ENCODE measurements at places on chromosomes 7 and 10.
A peak's percentile ranks its signal among the peaks of the same experiment; 100 is the strongest.

DNA sequence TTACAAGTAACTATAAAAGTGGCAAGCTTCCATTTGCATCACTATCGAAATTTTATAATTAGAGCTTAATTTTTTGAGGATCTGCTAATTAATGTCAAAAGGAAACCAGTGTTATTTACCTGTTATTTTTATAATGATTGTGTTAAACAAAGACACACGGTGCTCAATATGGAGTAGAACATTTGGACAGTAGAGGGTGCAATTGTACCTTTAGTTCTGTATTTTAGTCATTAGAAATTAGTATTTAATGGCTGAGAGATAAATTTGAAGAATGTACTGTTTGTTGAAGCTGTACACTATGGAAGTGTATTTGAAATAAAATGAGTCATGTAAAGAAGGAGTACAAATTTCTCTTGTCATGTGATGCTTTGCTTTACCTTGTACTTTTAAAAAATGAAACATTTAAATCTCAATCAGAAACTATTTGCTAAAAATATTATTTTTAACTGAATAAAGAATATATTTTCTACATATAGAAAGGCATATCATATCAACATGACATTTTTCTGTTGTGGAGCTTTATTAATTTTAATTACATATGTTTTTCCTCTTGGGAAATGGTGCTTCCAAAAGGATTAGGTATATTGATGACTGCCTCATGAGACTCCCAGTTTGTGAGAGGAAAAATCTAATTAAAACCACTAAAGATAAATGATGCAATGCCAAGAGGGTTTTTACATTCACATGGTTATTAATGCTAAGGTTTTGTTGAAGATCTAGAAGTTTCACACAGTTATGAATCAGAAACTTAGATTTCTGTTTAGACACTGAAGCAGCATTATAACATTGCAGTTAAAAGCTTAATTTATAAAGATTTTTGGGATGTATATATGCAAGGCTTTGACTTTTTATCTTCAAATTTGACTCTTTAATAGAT lies 10.4 kb upstream of the PRKG1 start:
- DNase-seq: peak; percentile 37

DNA sequence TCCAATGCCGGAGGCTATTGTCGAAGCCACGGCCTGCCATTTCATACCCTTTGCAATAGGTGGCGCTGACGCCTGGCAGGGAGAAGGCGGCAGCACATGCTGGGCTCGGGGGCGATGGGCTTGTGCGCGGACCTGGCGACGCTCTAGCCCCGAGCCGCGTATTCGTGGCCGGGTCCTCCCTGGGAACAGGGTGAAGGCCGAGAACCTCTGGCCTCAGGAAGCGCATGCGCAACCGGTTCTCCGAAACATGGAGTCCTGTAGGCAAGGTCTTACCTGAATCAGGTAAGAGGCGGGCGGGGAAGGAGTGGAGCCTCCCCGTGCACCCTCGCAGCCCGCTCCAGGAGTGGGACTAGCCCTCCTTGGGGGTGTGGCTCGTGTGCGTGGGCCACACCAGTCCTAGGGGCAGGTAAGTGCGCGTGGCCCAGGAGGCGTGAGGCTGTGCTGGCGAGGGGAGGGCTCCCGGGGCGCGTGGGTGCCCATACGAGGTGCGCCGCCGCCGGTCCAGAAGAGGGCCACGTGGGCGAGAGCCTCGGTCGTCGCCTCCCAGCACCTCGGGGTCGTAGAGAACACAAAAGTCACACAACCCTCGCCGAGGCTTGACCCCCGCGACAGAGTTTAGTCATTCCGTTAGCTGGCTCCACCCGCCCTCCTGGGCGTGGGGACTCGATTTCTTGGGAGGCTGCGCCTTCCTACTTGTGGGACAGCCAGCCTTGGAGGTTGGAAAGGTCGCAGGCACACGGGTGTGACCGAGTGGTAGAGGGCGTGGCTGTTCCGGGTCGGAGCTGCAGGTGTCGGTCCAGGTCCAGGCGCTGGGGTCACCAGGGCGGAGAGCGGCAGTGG lies 5.6 kb upstream of the MEST start:
- no peak for DNase-seq

DNA sequence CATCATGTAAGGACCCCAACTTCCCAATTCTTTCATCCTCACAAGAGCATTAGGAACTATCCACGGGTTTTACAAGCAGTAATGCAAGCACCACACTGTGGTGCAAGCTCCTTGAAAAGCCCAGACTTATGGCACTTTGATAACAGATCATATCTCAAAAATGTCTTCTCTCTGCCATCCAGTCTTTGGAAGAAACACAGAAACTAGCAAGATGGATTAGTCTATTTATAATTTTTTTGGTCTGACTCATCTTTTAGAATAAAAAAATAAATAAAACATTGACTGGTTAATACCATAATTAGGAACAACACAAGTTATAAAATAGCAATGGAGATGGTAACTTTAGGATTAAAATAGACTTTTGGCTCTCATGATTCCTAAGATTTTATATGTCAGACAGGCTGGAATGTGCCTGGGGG lies 49.0 kb upstream of the CALD1 start:
- DNase-seq: peak; percentile 71

- no peak for DNase-seq
These were observed 261.1 kb downstream of the GATA3 start for GRCh38 chr10:8315619-8316021.

- DNase-seq: no peak
These were observed 169.5 kb downstream of the SNX13 start for GRCh38 chr7:17770710-17771375.

DNA sequence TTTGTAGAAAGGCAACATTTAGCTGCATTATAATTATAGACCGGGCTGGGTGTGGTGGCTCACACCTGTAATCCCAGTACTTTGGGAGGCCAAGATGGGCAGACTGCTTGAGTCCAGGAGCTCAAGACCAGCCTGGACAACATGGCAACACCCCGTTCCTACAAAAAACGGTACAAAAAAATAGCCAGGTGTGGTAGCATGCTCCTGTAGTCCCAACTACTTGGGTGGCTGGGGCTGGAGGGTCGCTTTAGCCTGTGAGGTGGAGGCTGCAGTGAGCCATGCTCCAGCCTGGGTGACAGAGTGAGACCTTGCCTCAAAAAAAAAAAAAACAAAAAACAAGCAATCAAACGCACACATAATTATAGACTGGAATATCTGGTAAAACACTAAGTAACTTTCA lies 5.0 kb downstream of the YWHAG start:
- DNase-seq: no peak

- DNase-seq: no peak
These were observed 4.5 kb downstream of the RBP4 start for GRCh38 chr10:93596539-93596938.

GRCh38 chr7:55005241-55005851 lies 13.5 kb upstream of the EGFR start:
- no peak for DNase-seq

GRCh38 chr10:97718178-97718577 lies 4.6 kb downstream of the MARVELD1 start:
- no peak for DNase-seq

DNA sequence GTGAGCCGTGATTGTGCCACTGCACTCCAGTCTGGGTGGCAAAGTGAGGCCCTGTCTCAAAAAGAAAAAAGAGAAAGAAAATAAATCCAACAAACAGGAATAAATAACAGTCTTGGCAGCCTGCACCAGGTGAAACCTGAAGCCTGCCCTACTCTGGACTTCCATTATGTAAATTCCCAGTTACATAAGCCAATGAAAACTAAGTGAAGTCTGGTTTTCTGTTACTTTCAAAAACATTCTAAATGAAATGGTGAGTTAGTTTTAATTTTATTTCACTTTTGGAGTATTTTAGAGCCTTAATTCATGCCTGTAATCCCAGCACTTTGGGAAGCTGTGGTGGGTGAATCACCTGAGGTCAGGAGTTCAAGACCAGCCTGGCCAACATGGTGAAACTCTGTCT lies 22.5 kb upstream of the HIBADH start:
- DNase-seq: no peak

- DNase-seq: no peak
These were observed 81.9 kb downstream of the BUB3 start for GRCh38 chr10:123236126-123236525.

GRCh38 chr10:44685220-44685619 lies 225.9 kb upstream of the TMEM72 start:
- DNase-seq: no peak

DNA sequence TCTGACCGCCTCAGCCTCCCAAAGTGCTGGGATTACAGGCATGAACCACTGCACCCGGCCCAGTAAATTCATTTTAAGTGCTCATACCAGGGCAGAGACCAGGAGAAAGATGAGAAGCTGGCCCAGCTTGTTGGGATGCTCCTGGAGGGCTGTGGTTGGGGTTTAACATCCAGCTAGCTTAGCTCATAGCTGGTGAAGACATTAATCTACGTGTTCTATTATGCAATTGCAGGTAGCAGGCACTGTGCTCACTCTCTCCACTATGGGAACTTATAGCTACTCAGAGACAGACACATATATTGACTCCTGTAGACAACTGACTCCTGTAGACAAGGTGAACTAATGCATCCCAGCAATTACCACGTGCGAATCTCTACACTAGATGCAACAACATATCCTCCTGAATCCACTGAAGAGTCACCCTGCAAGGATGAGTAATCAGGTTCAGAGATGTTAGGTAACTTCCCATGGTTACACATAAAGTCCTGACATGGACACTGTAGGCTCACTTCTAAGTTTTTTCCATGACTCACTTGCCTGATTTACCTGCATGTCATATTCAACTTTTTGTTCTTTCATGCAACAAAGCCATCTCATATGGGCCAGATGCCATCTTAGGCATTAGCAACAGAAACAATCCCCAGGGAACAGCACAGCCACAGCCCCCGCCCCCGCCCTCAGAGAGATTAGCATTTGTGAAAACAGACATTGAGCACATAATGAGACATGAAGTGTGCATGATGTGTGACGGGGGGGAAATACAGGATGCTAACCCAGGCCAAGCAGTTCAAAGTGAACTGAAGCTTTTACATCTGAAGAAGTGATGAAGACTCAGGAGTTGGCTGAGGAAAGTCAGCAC lies 37.2 kb downstream of the ERLIN1 start:
- DNase-seq: no peak

GRCh38 chr10:35042783-35043182 lies 47.4 kb downstream of the CUL2 start:
- no peak for DNase-seq

- DNase-seq: no peak
These were observed 13.0 kb downstream of the EN2 start for GRCh38 chr7:155470686-155471638.

DNA sequence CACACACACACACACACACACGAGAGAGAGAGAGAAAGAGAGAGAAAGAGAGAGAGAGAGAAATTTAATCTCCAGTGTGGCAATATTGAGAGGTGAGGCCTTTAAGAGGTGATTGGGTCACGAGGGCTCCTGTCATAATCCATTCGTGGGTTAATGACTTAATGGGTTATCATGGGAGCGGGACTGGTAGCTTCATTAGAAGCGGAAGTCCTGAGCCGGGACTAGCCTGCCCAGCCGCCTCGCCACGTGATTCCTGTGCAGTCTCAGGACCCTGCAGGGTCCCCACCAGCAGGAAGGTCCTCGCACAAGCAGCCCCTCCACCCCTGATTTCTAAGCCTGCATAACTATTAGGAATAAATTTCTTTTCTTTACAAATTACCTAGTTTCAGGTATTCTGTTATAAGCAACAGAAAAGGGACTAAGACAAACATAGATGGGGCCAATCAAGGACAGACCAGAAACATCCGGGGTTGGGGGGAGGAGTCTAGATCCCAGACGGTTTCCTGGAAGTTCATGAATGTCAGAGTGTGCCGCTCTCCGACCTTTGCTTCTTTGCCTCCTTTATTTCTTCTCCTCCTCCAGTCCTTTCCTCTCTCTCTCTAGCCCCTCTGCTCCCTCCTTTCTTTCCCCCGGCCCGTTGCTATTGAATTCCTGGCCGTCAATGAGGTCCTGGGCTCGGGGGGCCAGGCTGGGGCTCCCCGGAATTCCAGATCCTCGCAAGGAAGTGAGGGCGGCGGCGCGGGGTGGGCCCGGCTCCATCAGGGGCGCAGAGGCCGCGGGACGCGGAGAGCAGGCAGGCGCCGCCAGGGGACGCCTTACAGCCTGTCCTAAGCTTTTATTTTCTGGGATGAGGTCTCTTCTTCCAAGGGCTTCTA lies 146.8 kb downstream of the CYP26A1 start:
- DNase-seq: no peak

- DNase-seq: no peak
These were observed 296.3 kb upstream of the ZMIZ1 start for GRCh38 chr10:78772486-78772885.

GRCh38 chr7:108149908-108150307 lies 19.7 kb upstream of the LAMB4 start:
- DNase-seq: no peak

GRCh38 chr10:60607372-60607771 lies 170.9 kb upstream of the CDK1 start:
- DNase-seq: no peak

GRCh38 chr7:147276783-147277370 lies 1160.3 kb downstream of the CNTNAP2 start:
- peak; percentile 24 for DNase-seq

- no peak for DNase-seq
These were observed 41.3 kb upstream of the TRIL start for GRCh38 chr7:28999427-28999826.

DNA sequence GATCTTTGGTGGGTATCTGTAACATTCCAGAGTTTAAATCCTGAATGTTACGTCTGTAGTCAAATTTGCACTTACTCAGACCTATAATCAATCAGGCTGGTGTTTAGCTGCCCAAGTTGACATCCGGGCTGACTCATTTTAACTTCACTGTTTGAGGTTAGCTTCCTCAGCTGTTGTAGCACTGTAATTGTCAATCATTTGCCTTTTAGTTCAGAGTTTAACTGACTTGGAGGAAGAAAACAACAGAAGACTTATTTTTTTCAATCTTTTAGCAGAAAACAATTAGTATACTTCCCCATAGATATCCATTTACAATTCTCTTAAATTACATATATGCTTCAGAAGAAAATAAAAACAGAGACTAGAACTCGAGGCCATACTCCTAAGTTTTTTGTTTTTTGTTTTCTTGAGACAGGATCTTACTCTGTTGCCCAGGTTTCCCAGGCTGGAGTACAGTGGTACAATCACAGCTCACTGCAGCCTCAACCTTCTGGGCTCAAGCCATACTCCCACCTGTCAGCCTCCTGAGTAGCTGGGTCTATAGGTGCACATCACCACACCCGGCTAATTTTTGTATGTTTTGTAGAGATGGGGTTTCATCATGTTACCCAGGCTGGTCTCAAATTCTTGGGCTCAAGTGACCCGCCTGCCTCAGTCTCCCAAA lies 38.5 kb upstream of the LRRC17 start:
- DNase-seq: no peak

All from fibroblast of gingiva (primary cell).